ENCODE measurements at places on chromosomes 2 and 18.

DNA sequence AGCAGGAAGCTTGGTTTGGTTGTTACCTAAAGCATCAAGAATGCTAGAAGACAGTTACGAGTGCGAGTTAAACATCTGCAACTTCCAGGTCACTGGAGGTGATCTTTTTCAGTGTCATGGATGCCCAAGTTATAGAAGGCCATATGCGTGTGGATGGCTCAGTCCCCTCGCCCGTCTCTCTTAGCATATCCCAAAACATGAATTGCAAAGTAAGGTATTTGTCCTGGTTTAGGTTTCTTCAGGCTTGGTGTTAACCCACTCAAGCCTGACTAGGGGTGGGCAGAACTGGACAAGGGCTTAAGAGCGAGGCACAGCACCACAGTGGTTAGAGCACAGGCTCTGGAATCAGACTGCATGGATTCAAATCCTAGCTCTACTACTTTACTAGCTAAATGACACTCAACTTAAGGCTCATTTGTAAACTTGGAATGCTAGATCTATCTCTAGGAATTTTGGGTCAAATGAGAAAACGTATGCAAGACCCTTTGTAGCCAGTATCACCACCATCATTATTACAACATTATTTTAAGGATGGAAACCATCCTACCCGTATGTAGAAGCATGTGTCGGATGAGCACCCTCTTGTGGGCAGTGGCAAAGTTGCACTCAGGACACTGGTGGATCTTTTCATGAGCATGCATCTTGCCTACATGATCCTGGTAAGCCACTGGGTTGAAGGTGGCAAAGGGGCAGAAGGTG is 11.2 kb downstream of the ZNF142 start:
- DNase-seq, result peak; percentile 65

DNA sequence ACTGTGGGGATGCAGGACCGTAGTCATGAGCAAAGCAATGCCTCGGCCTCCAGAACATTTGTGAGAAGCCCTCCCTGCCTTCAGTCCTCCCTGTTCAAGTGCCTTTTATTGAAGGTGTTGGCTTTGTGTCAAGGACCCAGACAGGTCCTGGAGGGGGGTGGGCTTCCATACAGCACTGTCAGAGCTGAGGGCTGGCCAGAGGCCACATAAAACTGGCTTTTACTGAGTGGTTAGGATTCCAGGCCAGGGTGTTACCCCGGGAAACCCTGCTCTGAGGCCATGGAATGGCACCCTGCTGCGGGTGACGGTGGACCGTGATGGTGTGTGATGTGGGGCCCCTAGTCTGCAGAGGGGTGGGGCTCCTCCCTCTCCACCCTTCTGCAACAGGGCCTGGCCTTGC is 41.6 kb downstream of the TOGARAM2 start:
- no peak for DNase-seq

DNA sequence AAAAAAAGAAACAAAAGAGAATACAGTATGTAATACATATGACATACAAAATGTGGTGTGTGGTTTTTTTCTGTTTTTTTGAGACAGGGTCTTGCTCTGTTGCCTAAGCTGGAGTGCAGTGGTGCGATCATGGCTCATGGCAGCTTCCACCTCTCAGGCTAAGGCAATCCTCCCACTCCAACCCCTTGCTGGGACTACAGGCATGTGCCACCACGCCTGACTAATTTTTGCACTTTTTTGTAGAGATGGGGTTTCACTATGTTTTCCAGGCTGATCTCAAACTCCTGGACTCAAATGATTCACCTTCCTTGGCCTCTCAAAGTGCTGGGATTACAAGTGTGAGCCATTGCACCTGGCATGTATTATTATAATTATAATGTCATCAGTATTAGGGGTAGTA is 38.9 kb downstream of the DHX57 start:
- peak; percentile 9 for DNase-seq

DNA sequence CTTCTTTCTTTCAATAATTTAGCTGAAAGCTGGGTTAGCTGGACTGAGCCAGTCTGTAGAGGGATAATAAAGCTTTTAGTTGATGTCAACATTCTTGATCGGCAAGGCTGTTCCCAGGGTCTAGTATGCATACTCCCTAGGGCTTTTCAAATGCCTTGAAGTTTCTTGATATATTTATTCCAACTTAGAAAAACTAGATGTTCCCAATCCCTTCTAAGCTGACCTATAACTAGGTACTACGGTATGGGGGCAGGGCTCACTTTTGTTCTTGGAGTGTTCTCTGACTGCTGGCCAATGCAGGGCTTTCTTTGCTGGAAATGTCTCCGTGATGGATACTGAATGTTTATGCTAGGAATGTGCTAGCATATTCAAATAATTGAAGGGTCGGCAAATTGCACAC is 258.6 kb upstream of the TANK start:
- DNase-seq, result no peak

GRCh38 chr2:67489396-67489795 is 92.3 kb downstream of the ETAA1 start:
- no peak for DNase-seq

DNA sequence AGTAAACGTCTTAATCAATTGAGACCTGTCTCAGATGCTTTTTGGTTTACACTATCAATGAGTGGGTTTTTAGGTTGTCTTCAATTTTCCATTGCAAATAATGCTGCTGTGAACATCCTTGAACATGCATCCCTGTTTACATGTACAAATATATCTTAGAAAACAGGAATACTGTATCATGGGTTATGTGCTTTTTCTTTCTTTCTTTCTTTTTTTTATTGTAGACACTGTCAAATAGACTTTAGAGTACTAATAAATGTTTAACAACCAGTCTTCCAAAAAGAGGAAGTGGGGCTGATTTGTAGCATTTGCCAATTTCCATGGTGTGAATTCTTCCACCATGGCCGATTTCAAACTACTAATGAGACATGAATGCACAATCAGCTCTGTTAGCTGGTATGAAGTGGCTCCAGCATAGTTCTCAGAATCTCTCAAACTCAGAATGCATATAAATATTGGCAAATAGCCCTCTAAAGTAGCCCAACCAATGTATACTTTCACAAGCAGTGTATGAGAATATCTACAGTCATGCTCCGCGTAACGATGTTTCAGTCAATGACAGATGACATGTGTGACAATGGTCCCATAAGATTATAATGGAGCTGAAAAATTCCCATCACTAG is 50.3 kb upstream of the B3GNT2 start:
- DNase-seq, result peak; percentile 55

DNA sequence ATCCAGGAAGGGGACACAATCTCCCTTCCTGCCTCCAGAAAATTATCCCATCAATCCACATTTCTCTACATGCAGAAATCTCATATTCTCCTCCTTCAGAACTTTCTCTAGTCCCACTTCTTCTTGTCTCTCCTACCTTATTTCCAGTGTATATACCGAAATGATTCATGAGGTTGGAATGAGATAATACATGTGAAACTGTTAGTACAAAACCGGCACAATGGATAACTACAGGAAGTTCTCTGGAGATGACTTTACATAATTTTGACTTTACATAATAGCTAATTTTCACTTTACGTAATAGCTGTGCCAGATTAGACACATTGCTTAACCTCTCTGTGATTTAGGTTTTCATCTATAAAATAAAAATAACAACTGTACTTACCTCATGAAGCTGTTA is 801.3 kb downstream of the ERBB4 start:
- DNase-seq, result no peak

DNA sequence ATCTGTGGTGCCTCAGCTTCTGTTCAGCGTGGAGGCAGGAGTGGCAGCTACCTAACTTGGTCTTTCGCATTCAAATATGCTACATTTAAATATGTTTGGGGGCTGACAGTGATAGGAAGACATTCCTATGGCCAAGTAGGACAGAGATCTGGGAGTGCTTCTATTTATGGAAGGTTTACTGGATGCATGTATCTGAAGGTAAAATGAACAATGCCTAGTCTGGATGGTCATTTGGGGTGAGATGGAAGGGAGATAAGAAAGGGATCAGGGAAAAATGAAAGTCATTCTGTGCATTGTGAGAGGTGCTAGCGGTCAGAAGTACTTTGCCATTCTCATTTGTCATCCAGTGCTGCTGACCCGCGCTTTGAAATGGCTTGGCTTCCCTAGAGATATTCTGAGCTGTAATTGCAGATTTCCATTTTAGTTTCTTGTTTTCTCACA is 300.9 kb upstream of the FBXO11 start:
- DNase-seq, result no peak

GRCh38 chr2:129925381-129925780 is 54.1 kb upstream of the RAB6C start:
- no peak for DNase-seq

- no peak for DNase-seq
Measured at GRCh38 chr2:236257575-236257974, 6.6 kb downstream of the ASB18 start.

- no peak for DNase-seq
Measured at GRCh38 chr2:179524809-179525339, 260.2 kb upstream of the SESTD1 start.

DNA sequence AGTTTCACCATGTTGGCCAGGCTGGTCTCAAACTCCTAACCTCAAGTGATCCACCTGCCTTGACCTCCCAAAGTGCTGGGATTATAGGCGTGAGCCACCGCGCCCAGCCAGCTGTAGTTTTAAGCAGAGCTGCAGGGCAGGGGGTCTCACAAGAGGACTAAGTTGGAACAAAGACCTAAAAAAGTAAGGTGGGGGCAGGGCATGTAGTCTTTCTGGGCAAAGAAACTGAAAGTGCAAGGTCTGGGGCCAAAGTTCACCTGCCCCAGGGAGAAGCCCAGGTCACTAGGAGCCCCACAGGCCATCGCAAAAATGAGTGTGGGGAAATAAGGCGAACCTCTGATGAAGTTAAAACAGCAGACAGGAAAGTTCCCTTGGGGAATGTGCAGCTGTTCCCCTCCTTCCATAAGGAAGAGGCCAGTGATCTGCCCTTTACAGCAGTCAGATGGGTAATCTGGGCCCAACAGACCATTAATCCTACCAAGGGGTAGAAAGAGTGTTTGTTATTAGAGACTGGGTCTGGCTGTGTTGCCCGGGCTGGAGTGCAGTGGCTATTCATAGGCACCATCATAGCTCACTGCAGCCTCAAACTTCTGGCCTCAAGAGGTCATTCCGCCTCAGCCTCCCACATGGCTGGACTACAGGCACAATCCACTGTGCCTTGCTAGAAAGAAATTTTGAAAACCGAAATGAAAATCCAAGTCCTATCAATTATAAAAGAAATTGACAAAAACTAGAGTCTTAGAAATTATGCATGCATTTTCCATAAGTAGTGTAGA is 2.8 kb downstream of the SCLY start:
- no peak for DNase-seq

- no peak for DNase-seq
Measured at GRCh38 chr2:37774976-37775907, 103.8 kb upstream of the CDC42EP3 start.

GRCh38 chr2:30235008-30235655 is 3.8 kb downstream of the LBH start:
- DNase-seq, result no peak

- no peak for DNase-seq
Measured at GRCh38 chr18:41617647-41618046, 337.4 kb upstream of the PIK3C3 start.

DNA sequence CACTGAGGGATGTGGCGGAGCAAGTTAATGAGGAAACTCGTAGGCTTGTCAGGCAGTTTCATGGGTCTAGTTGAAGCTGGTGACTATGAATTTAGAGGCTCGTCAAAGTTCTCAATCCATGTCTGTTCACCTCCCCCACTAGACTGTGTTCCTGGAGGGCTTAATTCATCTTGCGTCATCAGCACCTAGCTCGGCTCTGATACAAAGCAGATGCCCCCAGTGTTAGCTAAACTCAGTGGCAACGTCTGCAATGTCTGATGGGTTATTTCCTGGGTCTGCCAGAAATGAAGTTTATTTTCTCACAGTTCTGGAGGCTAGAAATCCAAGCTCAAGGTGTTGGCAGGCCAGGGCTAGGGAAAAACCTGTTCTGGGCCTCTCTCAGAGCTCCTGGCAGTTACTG is 140.6 kb downstream of the PID1 start:
- no peak for DNase-seq

DNA sequence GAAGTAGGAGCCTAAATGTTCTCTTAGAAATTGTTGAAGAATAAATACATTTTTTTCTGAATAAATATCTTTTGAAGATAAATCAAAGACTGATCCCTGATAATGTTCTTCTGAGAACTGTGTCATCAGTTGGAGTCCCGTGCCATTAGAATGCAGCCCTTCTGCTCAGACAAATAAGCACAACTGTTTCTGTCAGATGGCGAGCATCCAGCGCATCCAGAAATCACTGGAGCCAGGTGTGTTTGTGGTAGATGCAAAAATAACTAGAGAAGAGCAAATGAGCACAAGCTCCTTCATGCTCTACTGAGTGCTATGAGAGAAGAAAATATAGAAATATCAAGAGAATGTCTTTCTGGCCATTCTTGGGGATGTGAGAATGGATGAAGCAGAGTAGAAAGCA is 573.7 kb downstream of the THSD7B start:
- DNase-seq, result no peak

- DNase-seq, result no peak
Measured at GRCh38 chr2:236935083-236935482, 150.6 kb upstream of the COPS8 start.

- no peak for DNase-seq
Measured at GRCh38 chr18:32213693-32214092, 23.9 kb downstream of the MEP1B start.

GRCh38 chr2:2646433-2647051 is 315.5 kb upstream of the MYT1L start:
- no peak for DNase-seq

DNA sequence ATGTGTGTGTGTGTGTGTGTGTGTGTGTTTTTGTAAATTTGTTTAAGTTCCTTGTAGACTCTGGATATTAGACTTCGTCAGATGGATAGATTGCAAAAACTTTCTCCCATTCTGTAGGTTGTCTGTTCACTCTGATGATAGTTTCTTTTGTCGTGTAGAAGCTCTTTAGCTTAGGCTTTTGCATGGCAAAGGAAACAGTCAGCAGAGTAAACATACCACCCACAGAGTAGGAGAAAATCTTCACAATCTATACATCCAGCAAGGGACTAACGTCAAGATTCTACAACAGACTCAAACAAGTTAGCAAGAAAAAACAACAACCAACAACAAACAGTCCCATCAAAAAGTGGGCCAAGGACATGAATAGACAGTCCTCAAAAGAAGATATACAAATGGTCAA is 336.7 kb upstream of the ATP5MC3 start:
- no peak for DNase-seq

- no peak for DNase-seq
Measured at GRCh38 chr2:132282911-132283310, 121.2 kb upstream of the ANKRD30BL start.

DNA sequence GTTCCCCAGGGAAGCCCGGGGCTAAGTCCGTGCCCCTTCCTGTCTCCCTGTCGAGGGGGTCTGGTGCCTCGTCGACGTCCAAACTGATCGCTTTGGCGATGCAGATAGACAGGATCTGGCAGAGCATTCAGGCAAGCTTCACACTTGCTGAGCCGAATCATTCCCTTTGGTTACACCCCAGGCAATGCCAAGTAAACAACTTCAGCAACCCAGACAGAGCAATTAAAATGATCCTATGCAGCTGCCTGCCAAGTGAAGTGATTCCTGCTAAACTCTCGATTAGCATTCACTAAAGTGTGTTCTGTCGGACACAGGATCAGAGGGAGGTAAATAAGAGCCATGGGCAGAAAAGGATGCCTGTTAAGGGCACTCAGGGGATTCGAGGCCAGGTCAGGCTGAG is 108.2 kb upstream of the RAB12 start:
- no peak for DNase-seq

GRCh38 chr18:62325806-62326645 is 916 bp downstream of the TNFRSF11A start:
- DNase-seq, result peak; percentile 55

GRCh38 chr18:78976765-78977636 is 2.6 kb upstream of the SALL3 start:
- DNase-seq, result no peak
